ENCODE measurements at places on chromosomes 12 and 14.
A peak's percentile ranks its signal among the peaks of the same experiment; 100 is the strongest.

GRCh38 chr12:122183588-122183940 lies 641 bp downstream of the LRRC43 start:
- no peak for DNase-seq

DNA sequence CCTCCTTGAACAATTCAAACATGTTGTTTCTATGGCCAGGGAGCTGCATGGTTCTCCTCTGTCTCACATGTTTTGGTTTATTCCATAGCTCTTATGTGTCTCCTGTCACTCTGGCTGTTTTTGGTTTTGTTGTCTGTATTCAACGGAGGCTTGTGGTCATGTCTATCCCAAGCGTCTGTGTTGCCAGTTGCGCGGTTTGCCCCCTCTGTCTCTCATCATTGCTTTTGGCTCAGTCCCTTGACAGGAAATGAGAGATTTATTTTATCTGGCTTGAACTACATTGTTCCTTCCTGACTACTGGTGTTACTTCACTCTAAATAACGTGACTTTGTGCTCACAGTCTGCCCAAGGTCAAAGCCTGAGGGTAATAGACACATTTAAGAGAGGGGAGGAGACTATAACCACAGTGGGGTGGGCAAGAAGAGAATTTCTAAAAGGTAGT lies 96.4 kb upstream of the SOX5 start:
- peak; percentile 92 for DNase-seq

- no peak for DNase-seq
Observed at GRCh38 chr12:80925237-80925636, 12.5 kb downstream of the LIN7A start.

- no peak for DNase-seq
Observed at GRCh38 chr12:75964150-75964549, 67.4 kb downstream of the PHLDA1 start.

DNA sequence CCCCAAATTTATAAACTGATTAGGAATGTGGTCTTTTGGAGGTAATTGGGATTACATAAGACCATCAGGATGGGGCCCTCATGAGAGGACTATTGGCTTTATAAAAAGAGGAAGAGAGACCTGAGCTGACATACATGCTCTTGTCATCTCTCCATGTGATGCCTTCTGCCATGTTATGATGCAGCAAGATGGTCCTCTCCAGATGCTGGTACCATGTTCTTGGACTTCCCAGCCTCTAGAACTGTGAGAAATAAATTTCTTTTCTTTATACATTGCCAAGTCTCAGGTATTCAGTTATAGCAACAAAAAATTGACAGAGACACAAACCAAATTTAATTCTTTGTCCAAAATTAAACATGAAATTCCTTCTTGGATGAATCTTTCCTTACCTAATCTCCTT lies 92.9 kb downstream of the EFCAB11 start:
- no peak for DNase-seq

DNA sequence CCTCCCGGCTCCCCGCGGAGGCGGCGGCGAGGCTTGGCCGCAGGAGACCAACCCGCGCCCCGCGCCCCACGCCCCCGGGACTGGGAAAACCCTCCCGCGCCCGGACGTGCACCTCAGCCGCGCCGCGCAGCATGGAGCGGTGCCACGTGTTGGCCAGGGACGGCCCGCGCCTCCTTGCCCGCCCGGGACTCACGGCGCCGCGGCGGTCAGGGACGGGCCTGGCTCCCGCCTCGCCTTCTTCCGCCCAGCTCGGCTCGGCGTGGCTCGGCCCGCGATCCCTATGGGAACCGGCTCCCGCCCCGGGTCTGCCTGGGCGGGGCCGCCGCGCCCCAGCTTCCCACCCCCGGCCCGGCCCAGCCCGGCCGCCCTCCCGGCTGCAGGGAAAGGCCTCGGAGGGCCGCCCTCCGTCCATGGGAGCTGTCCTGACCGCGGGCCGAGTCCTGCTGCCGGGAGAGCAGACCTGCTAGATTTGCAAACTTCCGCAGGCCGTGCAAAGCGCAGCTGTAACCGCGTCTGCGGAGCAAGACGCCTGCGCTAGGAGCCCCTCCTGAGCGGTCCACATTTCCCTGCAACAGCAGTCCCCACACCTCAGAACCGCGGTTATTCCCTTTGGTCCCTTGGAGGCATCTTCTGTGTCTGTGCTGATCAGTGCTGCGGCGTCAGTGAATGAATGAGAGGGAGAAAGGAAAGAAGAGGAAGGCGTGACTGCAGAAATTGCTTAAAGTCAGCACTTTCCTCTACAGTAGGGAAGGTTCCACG lies at the start of gene CDKL1:
Gene CDKL1, minus strand, starts transcription at position 251 of the 759 bp plus-strand sequence. CDS start 1,013 bp downstream, outside the sequence.
- DNase-seq = peak; percentile 72

DNA sequence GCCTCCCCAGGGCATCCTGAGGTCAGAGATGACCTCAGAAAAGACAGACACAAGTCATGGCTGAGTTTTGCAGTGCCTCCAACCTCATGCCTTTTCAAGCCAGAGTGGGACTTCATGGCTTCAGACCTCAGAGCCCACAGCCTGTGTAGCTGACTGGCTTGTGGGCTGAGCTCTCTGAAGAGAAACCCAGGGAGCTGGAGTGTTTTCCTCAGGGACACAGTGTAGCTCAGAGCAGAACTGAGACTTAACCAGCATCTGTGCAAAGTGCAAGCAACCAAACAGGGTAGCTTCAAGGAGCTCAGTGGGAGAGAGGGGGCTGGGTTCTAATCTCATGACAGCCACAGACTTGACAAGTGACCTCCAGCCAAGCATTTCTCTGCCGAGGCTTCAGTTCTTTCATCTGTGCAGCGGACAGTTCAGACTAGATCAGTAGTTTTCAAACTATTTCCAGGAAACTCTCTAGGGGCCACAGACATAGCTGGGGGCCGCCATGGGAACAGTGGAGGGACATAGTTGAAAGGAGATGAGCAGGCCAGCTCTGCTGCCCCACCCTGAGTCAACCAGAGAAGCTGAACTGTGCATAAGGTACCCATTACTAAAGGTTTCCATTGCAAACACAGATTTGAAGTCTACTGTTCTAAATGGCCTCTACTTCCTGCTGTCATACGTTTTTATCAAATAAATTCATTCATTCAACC lies 80.0 kb downstream of the LGMN start:
- no peak for DNase-seq

DNA sequence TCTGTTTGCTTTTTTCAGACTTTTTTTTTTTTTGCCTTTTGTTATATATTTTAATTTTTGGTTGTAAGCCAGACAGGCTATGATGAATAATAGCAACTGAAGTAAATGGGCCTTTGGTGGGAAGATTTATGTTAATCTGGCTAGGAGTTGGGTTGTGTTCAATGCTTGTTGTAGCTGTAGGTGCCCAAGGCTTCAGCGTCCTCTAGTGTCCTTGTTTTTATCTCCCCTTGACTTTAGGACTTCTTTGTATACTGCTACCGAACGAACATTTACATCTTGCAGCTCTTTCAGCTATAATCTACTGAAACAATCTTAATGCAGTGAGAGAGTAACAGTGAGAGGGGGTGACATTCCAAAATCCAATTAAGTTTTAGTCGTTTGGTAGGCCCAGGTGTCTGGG lies 848.4 kb upstream of the FBXO33 start:
- DNase-seq = no peak

DNA sequence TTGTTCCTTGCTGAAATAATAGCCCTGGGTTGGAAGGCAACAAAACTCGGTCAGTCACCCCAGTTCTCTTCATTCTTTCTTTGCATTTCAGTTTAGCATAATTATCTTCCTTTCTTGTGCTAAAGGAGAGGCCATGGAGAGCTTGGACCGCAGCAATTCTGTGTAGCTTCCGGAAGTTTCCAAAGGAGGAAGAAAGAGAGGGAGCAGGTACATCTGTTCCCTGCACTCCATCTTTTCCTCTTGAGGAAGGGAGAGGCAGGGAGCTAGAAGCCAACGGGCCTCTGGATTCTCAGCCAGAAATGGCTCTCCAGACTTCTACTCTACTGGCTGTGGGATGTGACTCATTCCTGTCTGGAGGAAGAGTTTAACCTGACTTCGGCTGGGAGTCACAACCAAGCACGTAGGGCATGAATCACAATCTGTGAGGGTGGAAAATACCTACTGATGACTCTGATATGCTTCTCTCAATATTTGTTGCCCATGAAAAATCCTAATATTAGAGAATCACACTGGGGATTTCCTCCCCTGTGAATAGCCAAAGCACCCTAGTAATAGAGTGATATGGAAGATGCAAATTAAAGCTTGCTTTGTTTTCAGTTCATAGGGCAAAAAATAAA lies 17.0 kb downstream of the ANO6 start:
- DNase-seq = peak; percentile 96

GRCh38 chr14:68561531-68562007 lies 231.3 kb downstream of the ZFP36L1 start:
- DNase-seq = no peak

- DNase-seq = peak; percentile 93
Observed at GRCh38 chr12:6778574-6779550, 6.5 kb downstream of the LAG3 start.

DNA sequence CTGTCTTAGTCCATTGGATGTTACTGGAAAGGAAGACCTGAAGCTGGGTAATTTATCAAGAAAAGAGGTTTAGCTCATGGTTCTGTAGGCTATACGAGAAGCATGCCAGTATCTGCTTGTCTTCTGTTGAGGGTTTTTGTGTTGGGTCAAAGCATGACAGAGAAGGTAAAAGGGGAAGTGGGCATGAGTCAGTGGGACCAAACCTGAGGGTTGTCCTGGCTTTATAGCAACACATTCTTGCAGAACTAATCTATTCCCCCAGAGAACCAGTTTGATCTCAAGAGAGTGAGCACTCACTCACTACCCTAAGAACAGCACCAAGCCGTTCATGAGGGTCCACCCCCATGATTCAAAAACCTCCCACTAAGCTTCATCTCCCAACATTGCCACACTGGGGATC lies 19.0 kb upstream of the KRAS start:
- no peak for DNase-seq

GRCh38 chr12:51832354-51833107 lies 16.0 kb downstream of the FIGNL2 start:
- DNase-seq = no peak

- no peak for DNase-seq
Observed at GRCh38 chr12:110301065-110301806, 20.2 kb downstream of the ATP2A2 start.

DNA sequence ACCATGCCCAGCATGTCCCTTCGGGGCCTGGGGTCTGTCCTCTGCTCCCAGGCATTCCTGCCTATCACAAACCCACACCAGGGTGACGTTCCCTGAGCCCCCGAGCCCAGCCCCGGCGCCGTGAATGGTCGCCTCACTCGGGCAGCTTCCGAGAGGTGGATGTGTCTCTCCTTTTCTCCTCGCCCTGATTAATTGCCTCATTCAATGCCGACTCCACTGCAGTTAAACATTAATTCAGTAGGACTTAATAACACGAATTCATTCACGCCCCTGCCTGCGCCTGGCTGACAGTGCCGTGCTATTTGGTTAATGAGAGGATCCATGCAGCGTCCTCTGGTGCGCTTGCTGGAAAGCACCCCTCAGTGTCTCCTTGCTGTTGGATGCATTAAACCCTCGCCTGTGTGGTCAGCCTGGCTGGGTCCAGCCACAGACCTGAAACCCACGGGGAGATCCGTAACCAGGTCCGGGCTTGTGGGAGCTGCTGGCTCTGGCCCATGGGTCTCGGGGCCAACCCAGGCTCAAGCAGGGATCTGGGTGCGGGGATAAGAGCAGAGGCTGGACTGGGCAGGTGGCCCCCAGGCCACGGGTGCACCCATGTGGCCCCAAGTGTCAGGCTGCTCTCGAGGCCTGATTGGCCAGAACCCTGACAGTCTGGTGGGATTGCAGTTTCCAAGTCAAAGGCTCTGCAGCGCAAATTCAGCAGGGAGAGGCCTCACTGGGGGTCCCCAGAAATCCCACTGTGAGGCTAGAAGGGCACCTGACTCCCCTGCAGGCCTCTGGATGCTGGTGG lies 55.4 kb downstream of the FBRSL1 start:
- no peak for DNase-seq

GRCh38 chr12:6937481-6938352 lies 5.9 kb upstream of the RNU7-1 start:
- DNase-seq = peak; percentile 95

DNA sequence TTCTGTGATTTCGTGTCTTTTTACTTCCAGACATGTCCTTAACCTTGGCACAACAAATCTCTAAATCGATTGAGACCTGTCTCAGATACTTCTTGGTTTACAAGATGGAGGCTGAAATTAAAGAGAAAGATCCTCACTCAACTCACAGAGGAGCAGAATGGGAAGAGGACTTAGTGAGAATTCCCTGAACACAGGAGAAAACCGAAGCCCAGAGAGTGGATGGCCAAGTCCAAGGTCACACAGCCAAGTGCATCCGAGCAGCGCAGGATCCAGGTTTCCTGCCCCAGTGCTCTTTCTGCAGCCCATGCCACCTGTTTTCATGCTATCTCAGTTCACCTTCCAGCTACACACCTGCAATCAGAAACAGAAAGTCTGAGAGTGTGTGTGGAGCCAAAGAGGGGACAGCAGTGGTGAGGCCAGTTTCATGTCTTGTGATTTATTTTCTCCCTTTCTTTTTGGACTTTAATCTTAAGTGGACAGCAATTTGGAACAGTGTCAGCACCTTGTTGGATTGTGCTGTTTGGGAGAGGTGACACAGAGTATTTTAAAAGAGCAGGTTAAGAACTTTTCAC lies 22.9 kb upstream of the TCL1B start:
- DNase-seq = no peak

DNA sequence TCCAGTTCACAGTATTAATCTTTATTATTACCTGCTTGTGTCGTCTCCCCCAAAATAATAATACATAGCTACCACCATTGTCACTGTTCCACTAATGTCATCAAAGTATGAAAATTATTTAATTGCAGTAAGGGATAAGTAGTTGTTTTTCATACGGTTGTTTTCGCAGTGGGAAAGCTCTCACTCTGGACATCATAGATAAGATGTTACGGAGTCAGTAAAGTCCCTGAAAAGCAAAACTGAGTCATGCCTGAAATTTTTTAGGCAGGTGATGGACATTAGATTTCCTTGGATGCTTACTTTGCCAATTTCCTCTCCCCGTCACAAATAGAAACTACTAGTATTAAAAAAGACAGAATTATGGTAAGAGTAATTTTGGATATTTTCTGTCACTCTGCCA lies 13.2 kb downstream of the PNP start:
- DNase-seq = no peak

- DNase-seq = no peak
Observed at GRCh38 chr12:121874071-121874470, 14.5 kb upstream of the PSMD9 start.

- DNase-seq = no peak
Observed at GRCh38 chr12:124499898-124500244, 67.5 kb downstream of the NCOR2 start.

DNA sequence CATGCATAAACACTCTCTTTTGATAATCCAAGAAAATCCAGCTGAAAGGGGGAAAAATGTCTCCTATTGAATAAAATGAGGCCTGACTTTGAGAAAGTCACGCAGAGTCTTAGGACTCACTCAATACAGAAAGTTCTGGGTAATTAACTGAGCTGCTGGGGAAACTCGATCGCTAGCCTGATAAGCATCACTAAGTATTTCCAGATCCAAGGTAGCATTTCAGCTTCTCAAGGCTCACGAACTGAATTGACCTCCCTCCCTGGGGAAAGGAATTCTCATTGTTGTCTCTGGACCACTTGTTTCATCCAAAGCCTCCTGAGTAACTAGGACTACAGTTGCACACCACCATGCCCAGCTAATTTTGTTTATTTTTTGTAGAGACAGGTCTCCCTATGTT lies 13.8 kb upstream of the ANAPC5 start:
- no peak for DNase-seq
